Stimulated activated CD8-positive, alpha-beta memory T cell treated with anti-CD3 and anti-CD28 coated beads, Interleukin-7, amount 100 ng/mL, for 48 hours (primary cell): ENCODE measurements at places on chromosomes 2 and 18.

DNA sequence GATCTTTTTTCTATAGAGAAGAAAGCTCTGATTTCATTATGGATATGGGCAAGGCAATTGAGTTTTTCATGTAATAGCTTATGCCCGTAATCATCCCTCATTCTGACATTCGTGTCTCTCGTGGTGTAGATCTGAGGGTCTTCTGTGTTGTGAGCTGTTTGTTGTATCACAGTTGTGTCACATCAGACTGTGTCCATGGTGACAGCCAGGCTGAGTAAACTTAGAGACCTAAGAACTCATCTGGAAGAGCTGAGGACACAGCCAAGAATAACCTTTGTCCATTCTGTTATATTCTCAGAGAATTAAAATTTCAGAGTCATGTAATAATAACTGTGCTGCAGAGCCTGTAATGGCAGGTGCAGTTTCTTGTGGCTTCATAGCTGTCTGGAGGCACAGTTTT, 116.5 kb downstream of the ATP9B start:
- no peak for DNase-seq

- no peak for DNase-seq
Observed at GRCh38 chr2:67462738-67463496, 65.8 kb downstream of the ETAA1 start.

GRCh38 chr2:7907041-7907440, 774.8 kb upstream of the ID2 start:
- no peak for DNase-seq

- DNase-seq = peak; percentile 46
Observed at GRCh38 chr2:159118115-159118858, 149.8 kb downstream of the TANC1 start.

DNA sequence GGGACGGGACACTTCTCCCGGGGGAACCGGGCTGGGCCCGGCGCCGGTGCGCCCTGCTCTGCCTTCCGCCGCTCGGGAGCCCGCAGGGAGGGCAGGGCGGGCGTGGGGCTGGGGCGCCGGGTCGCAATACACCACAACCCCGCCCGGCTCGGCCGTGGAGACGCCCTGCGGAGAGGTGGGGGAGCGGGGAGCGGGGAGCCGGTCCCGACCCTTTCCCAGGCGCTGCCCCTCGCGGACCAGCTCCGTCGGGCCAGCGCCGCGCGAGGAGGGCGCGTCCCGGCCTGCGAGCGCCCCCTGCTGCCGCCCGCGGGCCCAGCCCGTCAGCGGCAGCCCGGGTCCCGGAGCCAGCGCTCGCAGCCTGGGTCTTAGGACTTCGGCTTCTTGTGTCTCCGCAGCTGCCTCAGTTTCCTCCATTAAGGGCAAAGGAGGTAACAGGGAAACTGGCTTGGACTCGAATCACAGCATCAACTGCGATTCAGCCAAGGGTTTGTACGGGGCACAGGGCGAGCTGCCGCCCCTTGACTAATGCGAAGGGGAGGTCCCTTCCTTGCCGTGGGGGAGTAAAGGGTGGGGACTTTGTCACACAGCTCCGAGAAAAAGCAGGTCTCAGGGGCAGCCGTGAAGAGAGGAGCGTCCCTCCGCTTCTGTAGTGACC, 635 bp upstream of the ADRA2B start:
- DNase-seq = no peak

- DNase-seq = no peak
Observed at GRCh38 chr2:15858466-15858865, 81.9 kb upstream of the MYCN start.

DNA sequence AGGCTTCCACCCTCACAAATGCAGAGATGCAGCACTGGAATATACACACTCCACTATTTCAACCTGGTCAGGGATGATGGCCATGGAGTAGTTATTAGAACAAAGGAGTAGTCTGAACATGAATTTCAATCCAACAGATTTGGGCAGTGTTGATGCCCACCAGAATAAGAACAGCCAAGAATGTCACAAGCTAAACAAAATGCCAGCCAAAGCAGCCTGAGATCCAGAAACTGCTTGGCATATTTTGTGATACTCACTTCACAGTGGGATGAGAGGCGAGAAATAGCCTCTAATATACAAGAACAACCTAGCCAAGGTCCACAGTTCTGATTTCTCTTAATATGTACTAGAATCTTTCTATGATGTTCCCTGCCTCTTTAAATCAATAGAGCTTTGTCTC, 58.6 kb upstream of the KLF7 start:
- DNase-seq = no peak

- DNase-seq = no peak
Observed at GRCh38 chr2:223576873-223577272, 25.3 kb downstream of the SCG2 start.

DNA sequence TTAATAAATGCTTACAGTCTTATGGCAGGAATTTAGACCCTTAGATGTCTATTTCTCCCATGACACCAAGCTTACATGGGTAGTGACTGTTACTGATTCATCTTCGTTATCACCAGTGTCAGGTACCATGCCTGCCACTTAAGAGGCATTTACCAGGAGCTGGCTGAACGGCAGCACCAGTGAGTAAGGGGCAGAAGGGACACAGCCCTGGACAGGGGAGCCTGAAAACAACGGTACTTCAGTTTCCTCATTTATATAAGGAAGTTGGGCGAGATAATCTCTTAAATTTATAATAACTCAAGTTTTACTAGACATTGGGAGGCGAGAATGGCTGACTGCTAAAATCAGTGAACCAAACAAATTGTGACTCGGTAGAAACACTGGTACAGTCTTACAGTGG, 1.2 kb downstream of the COA5 start:
- DNase-seq = no peak

GRCh38 chr18:32595832-32596231, 125.2 kb upstream of the GAREM1 start:
- DNase-seq = no peak

- DNase-seq = no peak
Observed at GRCh38 chr18:54776282-54776977, 51.8 kb upstream of the RAB27B start.

DNA sequence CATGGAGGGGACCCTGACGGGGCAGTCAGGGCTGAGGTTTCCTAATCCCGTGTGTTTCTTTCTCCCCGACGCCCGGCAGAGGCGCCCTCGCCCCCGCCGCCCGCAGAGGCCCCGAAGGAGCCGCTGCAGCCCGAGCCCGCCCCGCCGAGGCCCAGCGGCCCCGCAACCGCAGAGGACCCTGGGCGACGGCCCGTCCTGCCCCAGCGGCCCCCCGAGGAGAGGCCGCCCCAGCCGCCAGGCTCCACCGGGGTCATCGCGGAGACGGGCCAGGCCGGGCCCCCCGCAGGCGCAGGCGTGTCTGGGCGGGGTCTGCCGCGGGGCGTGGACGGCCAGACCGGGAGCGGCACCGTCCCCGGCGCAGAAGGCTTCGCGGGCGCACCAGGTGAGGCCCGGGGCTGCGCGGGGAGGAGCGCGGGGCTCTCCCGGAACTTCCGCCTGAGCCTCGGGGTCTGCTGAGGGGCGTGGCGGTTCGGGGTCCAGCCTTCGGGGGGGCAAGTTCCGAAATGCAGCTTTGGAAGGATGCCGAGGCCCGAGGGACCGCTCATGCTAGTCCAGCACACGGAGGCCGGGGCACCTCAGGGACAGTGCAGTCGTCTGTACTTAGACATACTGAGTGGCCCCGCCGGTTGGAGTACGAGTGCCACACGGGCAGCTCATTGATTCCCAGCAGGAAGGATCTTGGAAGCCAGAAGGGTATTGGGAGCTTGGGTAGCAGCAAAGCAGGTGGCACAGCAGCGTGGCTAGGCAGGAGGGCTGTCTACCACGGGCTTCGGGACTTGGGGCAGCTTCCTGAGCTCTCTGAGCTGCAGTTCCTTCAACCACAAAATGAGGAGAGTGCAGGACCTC, 60.1 kb downstream of the EMILIN2 start:
- DNase-seq = peak; percentile 33

GRCh38 chr18:46706968-46707367, 49.9 kb downstream of the ST8SIA5 start:
- DNase-seq = no peak

DNA sequence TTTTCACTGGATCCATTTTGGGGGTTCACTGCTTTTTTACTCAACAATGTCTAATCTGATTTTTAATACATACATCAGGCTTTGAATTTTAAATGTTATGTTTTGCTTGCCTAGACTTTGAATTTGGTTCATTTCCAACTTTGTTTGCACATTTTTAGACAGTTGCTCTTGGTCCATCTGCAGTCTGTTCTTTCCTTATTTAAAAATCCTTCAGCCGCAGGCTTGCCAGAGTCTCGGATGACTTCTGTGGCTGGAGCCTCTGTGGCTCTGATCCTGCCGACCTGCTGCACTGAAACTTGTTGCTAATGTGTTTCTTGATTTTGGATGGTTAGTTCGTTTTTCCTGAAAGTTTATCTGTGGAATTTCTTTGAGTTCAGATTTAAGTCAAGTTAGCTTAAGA, 172.0 kb upstream of the ALKAL2 start:
- DNase-seq = no peak

- DNase-seq = no peak
Observed at GRCh38 chr2:212713681-212714080, 175.1 kb upstream of the ERBB4 start.

DNA sequence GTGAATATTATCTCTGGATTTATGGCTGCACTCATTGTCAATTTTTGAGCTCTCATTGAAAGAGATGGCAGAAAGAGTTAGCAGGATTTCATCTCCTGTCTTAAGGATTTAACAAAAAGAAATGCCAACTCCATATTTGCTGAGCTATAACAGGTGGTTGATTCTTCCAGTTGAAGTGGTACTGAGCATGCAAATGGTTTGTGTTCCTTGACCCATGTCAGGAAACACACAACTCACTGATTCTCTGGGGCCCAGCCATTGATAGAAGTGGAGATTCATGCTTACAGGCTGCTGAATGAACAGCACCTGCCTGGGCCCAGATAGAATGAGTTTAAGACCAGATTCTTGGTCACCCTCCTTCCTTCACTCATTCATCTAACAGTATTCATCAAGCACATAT, 128.8 kb downstream of the CERS6 start:
- no peak for DNase-seq

DNA sequence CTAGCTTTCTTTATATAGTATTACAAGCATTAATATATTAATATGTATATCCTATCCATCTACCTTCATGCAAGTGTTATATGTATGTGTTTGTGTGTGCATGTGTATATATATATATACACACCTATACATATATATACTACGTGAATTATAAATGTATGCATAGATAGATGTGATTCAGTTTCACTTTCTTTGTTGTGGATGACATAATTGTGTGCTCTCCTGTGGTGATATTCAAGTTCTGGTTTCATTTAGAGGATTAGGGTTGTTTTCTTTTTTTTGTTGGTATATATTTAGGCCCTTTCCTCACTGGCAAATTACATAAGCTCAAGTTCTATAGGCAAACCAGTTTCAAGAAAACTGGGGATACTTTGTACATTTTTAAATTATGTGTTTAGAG, 225.7 kb upstream of the FANCL start:
- DNase-seq = no peak

DNA sequence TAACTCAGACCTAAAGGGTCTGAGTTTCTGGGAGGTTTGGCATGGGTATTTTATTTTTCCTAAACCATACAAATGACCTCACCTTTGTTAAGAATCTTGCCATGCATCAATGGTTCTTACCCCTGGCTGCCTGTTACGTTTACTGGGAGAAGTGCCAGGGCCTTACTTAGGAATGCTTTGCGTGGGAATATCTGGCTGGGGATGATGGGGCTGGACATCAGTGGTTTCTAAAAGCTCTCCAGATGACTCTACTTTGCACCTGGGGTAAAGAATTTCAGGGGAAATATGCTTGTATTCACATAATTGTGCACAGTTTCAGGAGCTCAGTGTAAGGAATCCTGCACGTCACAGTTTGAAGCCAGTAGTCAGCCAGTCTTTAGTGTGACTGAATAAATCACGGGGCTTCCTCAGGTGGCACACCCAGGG, 18.2 kb upstream of the DAW1 start:
- DNase-seq = no peak

DNA sequence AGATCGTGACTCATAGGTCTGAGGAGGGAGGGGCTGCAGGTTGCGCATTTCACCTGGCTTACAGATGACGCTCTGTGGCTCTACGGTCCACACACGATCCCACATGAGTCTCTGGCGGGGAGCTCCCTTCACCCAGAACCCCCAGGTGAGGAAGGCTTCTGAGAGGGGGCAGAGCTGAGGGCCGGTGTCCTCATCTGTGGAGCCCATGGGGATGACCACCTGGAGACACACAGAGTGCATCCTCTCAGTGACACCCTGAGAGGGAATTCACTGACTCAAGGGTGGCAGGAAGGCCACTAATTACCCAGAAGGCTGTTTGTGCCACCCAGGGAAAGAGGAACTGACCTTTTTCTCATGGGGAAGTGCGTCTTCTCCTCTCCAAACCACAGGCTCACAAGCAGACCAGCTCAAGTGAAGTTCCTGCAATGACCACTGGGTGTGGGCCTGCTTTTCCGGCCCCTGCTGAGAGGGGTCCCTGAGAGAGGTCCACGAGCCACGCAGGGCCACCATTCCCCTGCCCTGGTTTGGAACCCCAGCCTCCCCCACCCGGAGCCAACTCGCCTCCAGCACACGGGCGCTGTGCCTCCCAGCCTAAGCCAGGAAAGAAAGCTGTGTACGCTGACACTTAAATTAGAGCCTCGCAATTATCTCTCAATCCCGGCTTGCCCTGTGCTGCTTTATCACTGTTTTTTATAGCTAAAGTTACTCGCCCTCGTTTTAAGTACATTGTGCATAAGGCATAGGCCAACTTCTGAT, 114.1 kb downstream of the BCL11A start:
- DNase-seq = no peak

DNA sequence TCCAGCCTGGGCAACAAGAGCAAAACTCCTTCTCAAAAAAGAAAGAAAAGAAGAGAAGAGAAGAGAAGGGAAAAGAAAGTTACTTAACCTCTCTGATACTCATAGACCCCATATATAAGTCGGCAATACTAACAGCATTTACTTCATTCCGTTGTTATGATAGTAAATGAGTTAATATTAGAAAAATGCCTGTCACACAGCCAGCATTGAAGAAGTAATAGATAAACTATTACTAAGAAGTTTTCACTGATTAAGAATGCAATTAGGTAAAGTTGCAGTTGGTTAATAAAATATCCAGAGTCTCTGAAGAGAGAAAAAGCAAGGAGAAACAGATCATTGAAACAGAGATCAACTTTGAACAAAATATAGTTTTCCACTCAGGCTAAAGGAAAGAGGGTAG, 161.3 kb upstream of the UBE2E3 start:
- no peak for DNase-seq

GRCh38 chr18:45760462-45761036, 36.6 kb downstream of the SLC14A1 start:
- DNase-seq = no peak

DNA sequence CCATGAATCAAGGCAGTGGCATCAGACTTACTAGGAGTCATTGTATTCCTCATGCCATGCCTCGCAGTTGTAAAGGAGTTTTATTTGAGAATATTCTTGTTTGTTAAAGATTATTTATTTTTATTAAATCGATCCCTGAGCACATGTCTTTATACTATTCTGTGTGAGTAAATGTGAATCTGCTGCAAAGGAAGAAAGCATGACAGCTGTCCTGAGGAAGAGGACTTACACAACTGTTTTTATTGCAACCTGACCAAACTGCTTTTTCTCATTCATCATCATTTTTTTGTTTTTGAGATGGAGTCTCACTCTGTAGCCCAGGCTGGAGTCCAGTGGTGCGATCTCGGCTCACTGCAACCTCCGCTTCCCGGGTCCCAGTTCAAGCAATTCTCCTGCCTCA, 34.1 kb downstream of the INO80D start:
- no peak for DNase-seq

GRCh38 chr2:203802342-203803052, 65.1 kb upstream of the CTLA4 start:
- DNase-seq = no peak

GRCh38 chr2:43325107-43325811, 98.9 kb upstream of the ZFP36L2 start:
- no peak for DNase-seq
